ENCODE measurements at places on chromosomes 13 and 19. TPM values are rescaled to one million over a fixed set of nuclear protein-coding genes. Genes with fewer than 3 reads are reported as not detected.

Gene FGF22
- total RNA-seq = 0.61 TPM

Gene FAM216B
- total RNA-seq = not detected

Gene ZNF578
- total RNA-seq = not detected

Gene MEIOSIN
- 0.05 TPM for total RNA-seq

Gene WDR62
- 25.3 TPM for total RNA-seq

Gene RYR1
- 6.8 TPM for total RNA-seq

Gene CD79A
- 0.71 TPM for total RNA-seq

Data from A549 treated with Hydrocortisone at 1 μM for 4 hours (cell line).